ENCODE measurements at places on chromosomes 13 and 19.

- no peak for DNase-seq
Measured at GRCh38 chr13:97226788-97227627, 4.9 kb downstream of the MBNL2 start.

DNA sequence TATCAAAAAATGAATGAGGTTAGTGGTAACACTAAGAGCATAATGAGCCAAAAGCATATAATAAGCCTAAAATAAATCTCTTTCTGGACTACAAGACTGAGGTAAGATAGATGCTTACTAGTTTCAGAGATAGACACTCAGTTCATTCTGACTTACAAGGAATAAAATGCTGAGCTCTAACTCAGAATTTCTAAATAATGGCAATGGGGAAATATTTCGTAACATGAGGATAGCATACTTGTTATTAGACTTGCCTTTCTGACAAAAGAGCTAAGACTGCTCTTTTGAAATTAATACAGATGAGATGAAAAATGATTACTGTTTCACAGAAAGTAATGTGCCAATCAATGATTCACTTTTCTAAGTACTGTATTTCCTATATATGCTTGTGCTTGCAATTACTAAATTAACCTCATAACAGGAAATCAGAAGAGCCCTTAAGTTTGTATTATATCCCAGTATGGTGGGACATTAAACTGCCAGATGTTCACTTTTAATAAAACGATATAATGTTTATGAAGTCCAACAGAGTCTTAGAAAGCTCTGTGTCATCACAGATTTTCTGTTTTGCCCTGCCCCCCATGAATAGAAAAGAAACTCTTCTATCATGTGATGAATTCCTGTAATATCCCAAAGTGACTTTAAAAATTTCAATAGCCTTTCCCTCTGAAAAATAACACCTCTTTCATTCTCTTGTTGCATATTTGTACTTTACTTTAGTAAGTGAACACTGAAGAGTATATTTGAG, 2771.0 kb upstream of the PCDH20 start:
- no peak for DNase-seq

DNA sequence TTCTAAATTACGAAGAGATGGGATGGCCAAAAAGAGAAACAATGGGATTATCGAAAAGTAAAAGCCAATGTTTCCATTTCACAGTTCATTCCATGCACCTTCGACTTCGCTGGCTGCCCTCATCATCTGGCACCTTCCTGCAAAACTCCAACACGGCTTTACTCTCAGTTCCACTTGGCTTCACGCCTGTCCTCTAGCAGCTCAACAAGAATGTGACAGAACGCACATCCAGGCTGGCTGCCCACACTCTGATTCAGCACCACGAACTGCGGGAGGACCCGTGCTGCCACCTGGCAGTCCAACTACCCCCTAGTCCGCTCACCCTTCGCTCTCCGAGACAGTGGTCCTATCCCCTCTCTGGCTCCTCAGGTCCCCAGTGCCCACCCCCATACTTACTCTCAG, 11.7 kb downstream of the ATP7B start:
- no peak for DNase-seq

DNA sequence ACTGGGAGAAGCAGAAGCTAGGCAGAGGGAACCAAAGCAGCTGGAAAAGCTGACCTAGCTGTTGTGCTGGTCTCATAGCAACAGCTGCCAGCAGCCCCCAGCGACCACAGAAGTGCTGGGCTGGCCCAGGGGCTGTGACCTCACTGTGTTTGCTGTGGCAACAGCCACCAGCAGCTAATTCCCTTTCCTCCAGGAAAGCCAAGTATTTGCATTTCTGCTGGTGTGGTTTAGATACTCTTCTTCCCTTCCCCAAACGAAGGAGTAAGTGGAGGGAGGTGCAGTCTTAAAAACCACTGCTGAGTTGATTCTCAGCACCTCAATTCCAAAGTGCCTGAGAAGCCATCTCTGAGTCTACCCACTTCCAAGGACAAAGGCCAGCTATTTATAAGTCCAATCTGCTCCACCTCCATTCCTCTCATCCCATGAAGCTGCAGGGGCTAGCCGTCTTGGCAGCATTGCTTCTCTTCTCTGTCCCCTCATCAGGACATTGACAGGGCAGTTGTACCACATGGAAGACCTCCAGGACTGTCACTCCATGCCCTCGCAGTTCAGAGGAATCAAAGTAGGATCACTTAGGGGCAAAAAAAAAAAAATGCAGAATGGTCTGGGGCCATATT, 11.5 kb upstream of the CCDC97 start:
- no peak for DNase-seq

- no peak for DNase-seq
Measured at GRCh38 chr19:35777086-35777841, 1.9 kb downstream of the ARHGAP33 start.
